ENCODE measurements at places on chromosomes 6 and 20. TPM values are rescaled to one million over a fixed set of nuclear protein-coding genes. Genes with fewer than 3 reads are reported as not detected.
A peak's percentile ranks its signal among the peaks of the same experiment; 100 is the strongest.

DNA sequence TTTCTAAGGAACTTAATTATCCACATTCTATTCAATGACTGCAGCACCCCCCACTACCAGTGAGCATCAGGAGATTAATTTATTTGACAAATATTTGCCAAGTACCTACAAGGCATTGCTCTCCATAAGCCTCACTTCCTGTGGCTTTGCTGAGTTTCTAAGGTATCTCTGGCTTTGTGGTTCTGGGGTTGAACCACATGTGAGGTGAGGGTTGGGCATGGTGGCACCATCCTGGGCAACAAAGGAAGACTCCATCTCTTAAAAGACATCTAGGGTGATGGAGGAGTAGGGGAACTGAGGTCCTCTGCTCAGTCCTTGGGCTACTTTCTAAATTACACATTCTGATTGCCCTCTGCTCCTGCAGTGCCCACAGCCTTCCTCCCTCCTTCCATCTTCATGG is 25.5 kb upstream of the WFDC2 start:
- H3K4me1 ChIP-seq = peaks cover 41% of the 10 kb centered on the region
- no peak for DNase-seq
- H3K4me3 ChIP-seq = no peak overlapping the region
- no peaks in the 10 kb centered on the region for H3K27me3 ChIP-seq

Gene IMPG1
- total RNA-seq = not detected

DNA sequence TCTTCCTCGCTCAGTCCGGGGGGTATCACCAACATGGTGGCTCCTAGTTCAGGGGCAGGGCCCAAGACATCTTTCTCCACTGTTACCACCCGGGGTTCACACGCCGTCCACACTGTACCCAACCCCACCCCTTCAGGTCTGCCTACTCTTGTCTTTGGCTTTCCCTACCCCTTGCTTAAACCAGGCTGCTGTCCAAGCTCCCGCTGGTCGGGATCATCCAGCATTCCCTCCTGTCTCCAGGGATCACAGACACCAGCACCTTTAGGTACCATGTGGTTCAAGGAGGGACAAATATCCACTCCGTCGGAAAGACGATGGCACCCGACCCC is 395 bp downstream of the NELFE start:
- H3K4me3 ChIP-seq = peak overlapping the region; percentile 95
- peaks cover 29% of the 10 kb centered on the region for H3K36me3 ChIP-seq
- 0 out of 2 replicates have a peak overlapping the region, but pooled peaks have one; percentile 40 for H3K27ac ChIP-seq
- DNase-seq = no peak

DNA sequence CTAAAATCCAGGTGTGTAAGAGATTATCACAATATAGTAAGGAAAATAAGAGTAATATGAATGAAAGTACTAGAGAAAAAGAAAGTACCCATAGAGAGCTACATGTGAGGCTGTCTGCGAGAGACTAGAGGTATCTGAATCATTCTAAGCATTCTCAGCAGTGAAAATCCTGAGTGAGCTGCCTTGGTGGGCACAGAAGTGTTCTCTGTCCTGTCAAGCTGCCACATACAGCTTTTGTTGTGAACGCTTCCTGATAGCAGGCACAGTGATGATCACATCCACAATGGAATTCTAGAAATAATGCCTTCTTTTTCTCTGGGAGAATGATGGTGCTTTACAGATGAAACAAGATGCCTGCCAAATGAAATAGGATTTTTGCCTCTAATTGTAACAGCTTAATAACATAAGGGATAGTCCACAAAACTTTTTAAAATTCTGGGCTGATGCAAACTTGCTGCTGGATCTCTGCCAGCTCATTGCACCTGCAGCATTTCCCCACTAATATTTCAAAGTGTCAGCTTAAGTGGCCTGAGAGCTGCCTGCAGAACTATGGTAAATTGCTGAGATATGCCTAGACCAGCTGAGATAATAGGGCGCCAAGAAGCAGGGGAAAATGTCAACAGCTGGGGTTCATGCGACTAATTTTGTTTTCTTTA is 620.5 kb downstream of the DOK5 start:
- no peak overlapping the region for H3K4me3 ChIP-seq
- H3K27me3 ChIP-seq = peaks cover 8% of the 10 kb centered on the region
- no peaks in the 10 kb centered on the region for H3K4me1 ChIP-seq
- no peaks in the 10 kb centered on the region for H3K36me3 ChIP-seq
- DNase-seq = no peak

DNA sequence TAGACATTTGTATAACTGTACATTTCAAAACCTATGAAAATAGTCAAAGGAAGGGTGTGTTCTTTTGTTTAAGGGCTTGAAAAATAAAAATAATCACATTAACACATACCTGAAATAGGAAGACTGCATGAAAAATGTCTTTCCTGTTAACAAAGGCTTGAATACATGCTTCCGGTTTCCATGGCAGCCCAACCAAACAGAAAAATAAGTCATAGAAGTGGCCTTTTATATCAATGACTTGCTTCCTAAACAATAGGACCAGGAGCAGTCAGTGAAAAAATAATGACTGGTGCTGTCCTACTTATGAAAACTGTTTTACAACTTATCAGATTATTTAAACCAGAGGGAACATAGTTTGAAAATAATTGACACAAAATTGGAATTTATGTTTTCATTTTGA is 412.6 kb upstream of the PLCB4 start:
- no peak for DNase-seq
- no peak overlapping the region for H3K4me3 ChIP-seq
- H3K4me1 ChIP-seq = no peaks in the 10 kb centered on the region

DNA sequence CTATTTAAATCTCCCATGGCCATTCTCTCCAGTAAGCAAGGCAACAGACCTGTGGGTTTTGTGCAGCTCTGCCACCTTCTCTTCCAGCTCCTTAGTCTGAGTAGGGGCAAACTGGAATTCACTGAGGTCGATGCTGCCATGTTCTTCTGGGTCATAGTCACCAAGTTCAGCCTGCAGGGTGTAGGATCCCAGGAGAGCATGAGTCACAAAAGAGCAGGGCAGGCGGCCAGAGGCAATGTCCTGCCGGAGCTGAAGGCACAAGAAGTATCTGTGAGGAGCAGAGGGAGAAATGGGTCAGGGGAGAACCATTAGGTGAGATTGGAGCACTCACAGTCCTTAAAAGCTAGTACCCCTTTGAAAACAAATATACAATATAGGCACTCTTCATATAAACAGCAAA is 73.7 kb downstream of the SMLR1 start:
- H3K27me3 ChIP-seq = no peaks in the 10 kb centered on the region
- H3K4me3 ChIP-seq = no peak overlapping the region
- no peaks in the 10 kb centered on the region for H3K36me3 ChIP-seq
- no peaks in the 10 kb centered on the region for H3K4me1 ChIP-seq
- no peak for DNase-seq

Gene PAX1
- not detected for total RNA-seq

Gene SPDEF
- total RNA-seq = 1.4 TPM

GRCh38 chr6:108254433-108255410 is 6.1 kb downstream of the SNX3 start:
- no peaks in the 10 kb centered on the region for H3K27me3 ChIP-seq
- H3K36me3 ChIP-seq = no peaks in the 10 kb centered on the region
- DNase-seq = no peak
- no peak overlapping the region for H3K4me3 ChIP-seq

- no peak overlapping the region for H3K27ac ChIP-seq
- H3K4me1 ChIP-seq = no peaks in the 10 kb centered on the region
- no peak overlapping the region for H3K4me3 ChIP-seq
Observed at GRCh38 chr20:23652371-23652770, 14.6 kb upstream of the CST3 start.

Gene MOCS1
- total RNA-seq = not detected

DNA sequence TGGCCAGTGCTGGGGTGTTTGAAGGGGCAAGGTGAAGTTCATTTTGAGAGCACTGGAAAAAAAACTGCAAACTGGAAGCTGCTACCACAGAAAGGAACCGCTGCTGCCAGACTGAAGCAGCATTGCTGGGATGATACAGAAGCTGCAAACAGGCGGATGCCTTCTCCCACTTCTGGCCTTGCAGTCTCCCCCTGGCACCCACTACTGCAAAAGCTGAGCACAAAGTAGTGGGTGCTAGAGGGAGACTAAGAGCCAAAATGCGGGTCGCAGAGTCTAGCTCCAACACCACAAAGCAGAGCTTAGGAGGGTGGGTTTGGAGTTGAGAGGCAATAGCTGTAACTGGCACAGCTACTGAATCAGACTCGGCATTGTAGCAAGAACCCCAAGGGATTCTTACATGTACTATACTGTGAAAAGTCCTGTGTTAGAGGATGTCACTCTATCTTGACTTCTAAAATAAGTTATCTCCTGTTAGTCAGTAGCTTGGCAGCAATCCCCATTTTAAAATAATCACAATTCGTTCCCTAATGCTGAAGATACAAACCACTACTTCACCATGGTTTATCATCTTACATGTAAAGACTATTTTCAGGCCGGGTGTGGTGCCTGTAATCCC is 44.0 kb upstream of the COL21A1 start:
- H3K4me1 ChIP-seq = no peaks in the 10 kb centered on the region
- no peak overlapping the region for H3K4me3 ChIP-seq
- H3K36me3 ChIP-seq = no peaks in the 10 kb centered on the region
- H3K27me3 ChIP-seq = no peaks in the 10 kb centered on the region
- no peak overlapping the region for H3K27ac ChIP-seq
- DNase-seq = no peak

Gene TPD52L1
- 184 TPM for total RNA-seq

- no peaks in the 10 kb centered on the region for H3K27me3 ChIP-seq
- peak overlapping the region; percentile 27 for H3K4me3 ChIP-seq
- no peaks in the 10 kb centered on the region for H3K36me3 ChIP-seq
- H3K4me1 ChIP-seq = peaks cover 20% of the 10 kb centered on the region
- DNase-seq = peak; percentile 79
- peak overlapping the region; percentile 65 for H3K27ac ChIP-seq
Observed at GRCh38 chr20:63698739-63699465, 2.5 kb downstream of the TNFRSF6B start.

DNA sequence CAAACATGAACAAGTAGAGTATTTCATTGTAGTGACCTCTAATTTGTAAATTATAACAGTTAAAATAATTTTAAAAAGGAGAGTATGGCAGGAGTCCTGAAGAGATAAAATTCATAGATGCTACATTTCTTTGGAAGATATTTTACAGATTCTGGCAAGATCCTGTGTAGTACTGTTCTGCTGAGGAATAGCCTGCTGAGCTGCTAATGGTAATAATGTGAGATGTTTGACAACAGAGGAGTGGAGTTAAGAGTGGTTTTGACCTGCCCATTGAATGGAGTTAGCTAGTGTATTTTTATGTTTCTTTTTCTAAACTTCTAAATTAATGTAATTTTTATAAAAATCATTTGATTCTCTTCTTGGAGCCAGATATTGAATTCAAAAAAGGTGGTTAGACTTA is 11.8 kb downstream of the CLVS2 start:
- no peak overlapping the region for H3K4me3 ChIP-seq
- no peak overlapping the region for H3K27ac ChIP-seq
- no peaks in the 10 kb centered on the region for H3K36me3 ChIP-seq
- no peak for DNase-seq
- H3K27me3 ChIP-seq = no peaks in the 10 kb centered on the region
- H3K4me1 ChIP-seq = no peaks in the 10 kb centered on the region

DNA sequence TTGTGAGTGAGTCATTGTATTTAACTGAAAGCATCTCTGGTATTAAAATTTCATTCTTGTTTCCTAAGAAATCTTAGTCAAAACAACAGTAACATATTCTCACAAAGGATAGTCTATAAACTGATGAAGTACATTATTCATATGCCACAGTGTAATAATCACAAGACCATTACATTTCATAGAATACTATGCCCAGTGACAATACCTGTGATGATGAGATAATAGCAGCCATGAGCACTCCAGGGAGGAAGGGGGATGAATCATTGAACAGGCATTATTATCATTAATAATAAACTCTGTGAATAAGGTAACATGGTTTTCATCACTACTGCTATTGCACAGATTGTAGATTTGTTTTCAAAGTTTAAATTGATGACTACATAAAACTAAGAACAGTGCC is 667.9 kb downstream of the EPM2A start:
- no peak overlapping the region for H3K27ac ChIP-seq
- no peaks in the 10 kb centered on the region for H3K36me3 ChIP-seq
- H3K27me3 ChIP-seq = no peaks in the 10 kb centered on the region
- no peaks in the 10 kb centered on the region for H3K4me1 ChIP-seq
- DNase-seq = no peak
